ENCODE measurements at places on chromosomes 5 and 9.

DNA sequence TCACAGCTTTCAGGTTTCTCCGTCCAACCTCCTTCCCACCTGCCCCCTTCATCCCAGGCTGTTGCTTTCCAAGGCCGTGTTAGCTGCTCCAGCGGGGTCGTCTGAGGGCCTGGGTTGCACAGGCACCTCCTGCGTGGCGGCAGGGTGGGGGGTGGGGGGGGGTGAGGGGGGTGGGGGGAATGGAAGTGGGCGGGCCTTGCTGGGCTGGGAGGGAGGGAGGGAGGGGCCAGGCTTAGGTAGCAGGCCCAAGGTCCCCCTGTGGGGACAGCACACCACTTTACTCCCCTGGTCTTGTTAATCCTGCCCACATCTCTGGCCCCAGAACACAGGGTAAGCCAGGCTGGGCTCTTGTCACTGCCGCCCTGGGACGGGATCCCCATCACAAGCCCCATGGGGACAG lies 99.1 kb downstream of the RXRA start:
- H3K36me3 ChIP-seq, result no peaks in the 10 kb centered on the region
- DNase-seq, result no peak
- H3K27me3 ChIP-seq, result no peaks in the 10 kb centered on the region
- H3K27ac ChIP-seq, result no peak overlapping the region
- H3K4me3 ChIP-seq, result no peak overlapping the region

DNA sequence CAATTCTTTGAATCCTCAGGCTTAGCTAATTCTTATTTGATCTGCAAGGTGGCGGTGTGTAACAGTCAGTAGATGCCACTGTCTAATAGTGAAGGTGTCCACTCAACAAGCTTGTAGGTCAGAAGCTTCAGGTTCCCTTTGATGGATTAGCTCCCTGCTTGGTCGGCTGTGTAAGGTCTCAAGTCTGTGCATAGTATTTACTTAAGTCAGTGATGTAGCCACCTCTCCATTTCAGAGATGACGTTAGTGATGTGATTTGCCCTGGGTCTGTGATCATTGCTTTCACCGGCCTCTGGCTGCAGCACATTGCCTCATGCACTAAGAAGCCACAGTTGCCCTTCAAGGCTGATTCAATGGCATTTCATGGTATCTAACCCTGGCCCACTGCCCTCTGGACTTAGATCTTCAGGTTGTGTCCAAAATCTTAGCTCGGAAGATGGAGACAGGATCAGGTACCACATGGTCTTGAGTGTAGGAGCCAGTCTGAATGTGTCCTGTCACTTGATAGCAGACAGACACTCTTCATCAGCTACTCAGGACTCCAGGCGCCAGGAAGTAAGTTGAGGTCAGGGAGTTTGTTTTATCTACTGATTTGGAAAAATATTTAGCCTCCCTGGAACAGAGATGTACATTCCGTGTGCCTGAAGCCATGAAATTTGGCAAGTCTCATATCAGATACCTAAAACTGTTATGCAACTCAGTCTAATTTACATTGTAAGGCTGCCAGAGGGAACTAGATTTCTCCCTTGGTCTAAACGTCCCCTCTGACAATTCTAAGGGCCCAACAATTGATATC lies 42.9 kb downstream of the SUB1 start:
- DNase-seq, result no peak
- H3K4me3 ChIP-seq, result no peak overlapping the region
- H3K4me1 ChIP-seq, result no peaks in the 10 kb centered on the region
- H3K36me3 ChIP-seq, result no peaks in the 10 kb centered on the region

- no peak overlapping the region for H3K27ac ChIP-seq
- no peak for DNase-seq
- H3K27me3 ChIP-seq, result no peaks in the 10 kb centered on the region
Measured at GRCh38 chr9:4865681-4866080, 72.9 kb downstream of the RCL1 start.

DNA sequence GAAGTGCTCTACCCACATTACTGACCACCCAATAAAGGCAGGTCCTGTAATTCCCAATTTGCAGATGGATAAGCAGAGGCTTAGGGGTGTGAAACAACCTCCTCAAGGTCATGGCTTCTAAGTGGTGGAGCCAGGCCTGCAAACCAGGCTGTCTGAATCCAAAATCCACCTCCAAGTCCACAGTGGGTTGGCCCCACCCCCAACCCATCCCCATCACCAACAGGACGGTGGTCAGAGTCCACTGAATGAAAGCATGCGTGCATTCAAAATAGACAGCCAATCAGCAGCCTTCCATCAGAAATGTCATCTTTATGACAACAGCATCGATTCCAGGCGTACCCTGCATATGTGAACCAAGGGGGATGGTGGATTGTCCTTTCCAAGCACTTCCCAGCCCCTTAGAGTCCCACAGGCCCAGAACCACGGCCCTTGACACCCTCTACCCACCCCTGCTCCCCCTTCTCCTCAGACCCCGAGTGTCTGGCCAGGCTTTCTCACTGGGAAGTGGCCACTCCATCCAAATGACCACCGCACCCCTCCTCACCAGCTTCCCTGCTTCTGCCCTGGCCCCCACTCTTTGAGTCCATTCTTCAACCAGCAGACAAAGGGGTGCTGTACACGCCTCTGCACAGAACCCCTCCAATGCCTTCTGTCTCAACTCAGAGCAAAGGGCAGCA lies 133.1 kb downstream of the KCNIP1 start:
- no peak for DNase-seq
- H3K4me3 ChIP-seq, result no peak overlapping the region

GRCh38 chr5:16809010-16809394 lies 127.1 kb downstream of the MYO10 start:
- no peaks in the 10 kb centered on the region for H3K27me3 ChIP-seq
- no peaks in the 10 kb centered on the region for H3K4me1 ChIP-seq
- H3K27ac ChIP-seq, result no peak overlapping the region
- H3K4me3 ChIP-seq, result no peak overlapping the region
- no peak for DNase-seq

GRCh38 chr5:75335952-75336614 lies 937 bp upstream of the HMGCR start:
- peak overlapping the region; percentile 92 for H3K4me3 ChIP-seq
- H3K4me1 ChIP-seq, result peaks cover 34% of the 10 kb centered on the region
- DNase-seq, result no peak
- peak overlapping the region; percentile 96 for H3K27ac ChIP-seq

DNA sequence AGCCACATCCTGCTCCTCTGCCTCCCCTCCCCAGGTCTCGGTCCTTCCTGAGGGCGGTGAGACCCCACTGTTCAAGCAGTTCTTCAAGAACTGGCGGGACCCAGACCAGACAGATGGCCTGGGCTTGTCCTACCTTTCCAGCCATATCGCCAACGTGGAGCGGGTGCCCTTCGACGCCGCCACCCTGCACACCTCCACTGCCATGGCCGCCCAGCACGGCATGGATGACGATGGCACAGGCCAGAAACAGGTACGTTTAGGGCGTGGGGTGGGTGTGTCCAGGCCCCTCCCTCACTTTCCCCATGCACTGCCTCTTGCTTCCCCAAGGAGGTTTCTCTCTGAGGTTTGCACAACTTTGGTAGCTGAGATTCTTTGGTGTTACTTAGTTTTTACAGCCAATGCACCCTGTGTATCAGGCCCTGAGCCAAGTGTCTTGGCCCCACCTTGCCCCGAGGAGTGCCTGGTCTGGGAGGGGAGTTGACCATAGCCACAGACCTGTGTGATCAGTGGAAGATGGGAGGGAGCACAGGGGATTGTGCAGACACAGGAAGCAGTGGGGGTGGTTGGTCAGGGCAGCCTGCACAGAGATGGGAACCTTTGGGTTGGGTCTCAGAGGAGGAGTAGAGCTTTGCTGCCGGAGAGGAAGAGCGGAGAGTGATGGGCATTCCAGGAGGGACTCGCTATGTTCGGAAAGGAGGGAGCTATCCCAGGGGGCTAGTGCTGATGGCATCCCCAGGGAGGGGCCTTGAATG lies 50.8 kb downstream of the GSN start:
- H3K27ac ChIP-seq, result no peak overlapping the region
- H3K36me3 ChIP-seq, result no peaks in the 10 kb centered on the region
- H3K4me3 ChIP-seq, result no peak overlapping the region
- DNase-seq, result no peak
- H3K27me3 ChIP-seq, result no peaks in the 10 kb centered on the region

Measured in left lung (tissue), 14 donors.